Central memory CD4-positive, alpha-beta T cell (primary cell): ENCODE measurements at places on chromosomes 3 and 15.

DNA sequence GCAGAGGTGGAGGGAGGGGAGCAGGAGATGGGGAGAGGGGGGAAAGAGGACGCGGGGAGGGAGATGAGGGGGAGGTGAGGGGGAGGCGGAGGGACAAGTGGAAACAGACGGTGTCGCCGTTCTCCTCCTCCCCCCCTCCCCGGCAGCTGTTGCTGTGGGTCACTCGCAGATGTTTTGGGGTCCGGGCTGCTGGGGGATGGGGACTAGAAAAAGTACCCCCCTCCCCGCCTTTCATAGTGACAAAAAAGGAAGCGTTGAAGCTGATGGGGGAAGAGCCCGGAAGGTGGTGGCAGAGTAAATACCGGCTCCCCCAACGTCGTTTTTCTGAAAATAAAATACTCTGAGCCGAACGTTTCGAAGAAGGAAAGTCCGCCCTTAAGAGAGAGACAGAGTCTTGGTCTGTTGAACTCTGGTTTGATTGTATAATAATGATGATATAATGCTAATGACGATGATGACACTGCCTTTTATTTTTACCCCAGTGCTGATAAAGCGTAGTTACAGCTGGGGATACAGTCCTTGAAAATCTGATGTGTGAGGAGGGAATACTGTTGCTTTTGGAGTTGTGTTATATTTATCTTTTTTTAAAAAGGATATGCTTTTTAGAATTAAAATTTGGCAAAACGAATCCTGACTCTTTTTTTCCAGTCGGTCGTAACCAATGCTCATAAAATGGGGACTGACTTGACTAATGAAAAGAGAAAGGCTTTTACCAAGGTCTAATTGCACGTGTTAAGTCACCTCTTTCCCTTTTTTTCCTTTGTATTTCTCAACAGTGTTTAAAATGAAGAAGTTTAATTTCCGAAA lies 993 bp downstream of the STXBP5L start:
- no peak for DNase-seq

DNA sequence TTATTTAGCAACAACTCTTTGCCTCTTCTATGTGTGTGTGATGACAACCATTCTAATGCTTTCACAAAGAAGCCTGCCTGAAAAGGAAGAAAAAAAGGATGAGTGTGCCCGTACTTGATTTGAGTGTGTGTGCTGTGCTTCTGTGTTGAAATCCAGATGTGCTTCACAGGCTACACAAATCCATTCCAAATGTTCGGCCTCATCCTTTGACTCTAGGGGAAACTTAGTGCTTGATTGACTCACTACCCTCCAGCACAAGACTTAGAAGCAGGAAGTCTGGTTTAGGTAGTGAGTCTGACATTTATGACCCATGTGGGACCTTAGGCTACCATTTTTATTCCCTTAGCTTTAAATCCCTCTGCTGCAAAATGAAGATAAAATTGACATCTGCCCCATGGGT lies 108.8 kb upstream of the PLAAT1 start:
- DNase-seq = no peak

DNA sequence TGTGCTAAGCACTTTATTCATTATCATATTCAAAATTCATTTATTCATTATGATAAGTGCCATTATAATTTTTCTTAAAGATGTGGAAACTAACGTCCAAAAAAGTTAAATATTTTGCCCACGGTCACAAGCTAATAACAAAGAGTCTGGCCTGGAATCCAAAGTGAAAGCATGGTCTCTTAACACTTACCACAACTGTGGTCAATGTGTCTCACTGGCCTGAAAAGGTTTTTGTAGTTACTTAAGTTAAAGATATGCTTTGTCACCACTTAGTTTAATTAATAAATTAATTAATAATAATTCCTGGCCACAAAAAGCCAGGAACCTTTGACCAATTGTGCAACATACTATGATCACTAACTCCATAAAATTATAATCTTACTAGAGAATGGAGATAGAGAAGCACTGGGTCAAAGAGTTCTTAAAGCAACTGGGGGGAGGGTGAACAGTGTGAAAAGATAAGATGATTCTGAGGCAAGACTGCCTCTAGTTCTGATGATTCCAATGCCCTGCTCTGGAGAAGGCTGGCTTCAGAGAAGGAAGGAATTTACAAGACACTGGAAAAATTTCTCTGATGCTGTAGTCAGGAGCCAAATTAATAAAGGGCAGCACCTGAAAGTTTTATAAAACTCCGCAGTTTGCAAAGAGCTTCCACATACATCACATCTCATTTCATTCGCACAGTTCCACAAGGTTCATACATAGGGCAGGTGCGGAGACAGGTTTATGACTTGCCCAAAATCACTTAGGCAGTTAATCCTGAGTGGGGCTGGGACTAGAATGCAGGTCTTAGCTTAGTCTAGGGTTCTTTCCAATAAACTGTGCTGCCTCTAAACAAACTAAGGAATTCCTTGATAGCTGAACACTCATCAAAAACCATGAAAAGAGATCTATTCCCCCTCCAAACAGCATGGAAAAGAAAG lies 32.5 kb downstream of the NPTN start:
- DNase-seq = no peak

DNA sequence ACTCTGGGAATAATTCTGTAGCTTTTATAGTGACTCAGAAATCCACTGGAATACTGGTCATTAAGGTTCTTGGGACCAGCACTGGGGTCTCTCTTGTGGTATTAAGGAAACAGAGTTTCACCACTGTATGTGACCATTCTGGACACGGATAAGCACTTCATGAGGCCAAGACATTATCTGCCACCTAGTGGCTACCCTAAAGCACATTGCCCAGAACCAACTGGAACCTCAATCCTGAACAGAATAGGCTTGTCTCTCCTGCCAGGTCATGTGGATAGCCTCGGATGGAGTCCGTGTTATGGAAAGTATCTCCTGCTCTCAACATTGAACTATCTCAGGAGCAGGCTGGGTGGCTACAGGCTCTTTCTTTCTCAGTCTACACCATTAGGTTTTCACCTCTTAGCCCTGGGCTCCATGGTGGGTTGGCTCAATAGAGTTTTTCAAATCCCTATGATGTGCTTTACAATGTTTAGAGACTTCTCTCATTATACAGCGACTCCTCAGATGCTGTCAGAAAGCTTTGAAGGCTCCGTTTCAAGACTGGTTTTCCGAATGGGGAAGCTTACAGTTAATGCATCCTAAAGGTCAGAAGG lies 167.6 kb upstream of the ST8SIA2 start:
- no peak for DNase-seq

DNA sequence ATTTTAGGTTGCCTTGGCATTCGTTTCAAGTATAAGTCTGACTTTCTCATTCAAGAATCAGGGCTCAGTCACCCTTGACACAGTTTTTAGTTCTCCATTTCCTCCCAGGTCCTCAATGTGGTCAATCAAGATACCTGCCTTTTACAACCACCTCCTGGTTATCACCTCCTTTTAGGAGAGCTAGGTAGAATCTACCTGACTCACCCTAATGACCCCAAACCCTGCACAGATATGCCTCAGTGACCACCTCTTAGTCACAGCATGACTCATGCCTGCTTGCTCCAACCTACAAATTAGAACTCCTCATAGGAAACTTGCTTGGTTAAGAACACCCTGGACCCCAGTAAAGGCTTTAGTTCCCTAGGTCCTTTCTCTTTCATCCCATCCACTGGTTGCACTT lies 22.5 kb downstream of the DMXL2 start:
- no peak for DNase-seq

GRCh38 chr3:186214670-186215069 lies 105.8 kb upstream of the ETV5 start:
- no peak for DNase-seq

DNA sequence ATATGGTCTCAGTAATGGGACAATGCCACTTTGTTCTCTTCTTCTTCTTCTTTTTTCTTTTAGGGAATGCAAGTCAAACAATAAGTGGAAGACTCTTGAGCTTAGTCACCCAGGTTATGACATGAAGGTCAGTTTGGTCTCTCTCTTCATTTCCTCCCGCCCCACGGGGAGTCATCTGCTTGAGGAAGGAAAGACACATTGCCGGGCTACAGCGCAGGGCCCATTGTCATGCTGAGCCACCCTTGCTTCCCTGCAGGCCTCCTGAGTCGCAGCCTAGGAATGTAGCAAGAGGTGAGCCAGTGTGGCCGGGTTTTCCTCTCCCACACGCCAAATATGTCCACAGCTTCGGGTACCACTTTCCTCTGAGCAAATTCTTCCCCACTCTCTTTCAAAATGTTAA lies 47.6 kb downstream of the RAP2B start:
- no peak for DNase-seq

DNA sequence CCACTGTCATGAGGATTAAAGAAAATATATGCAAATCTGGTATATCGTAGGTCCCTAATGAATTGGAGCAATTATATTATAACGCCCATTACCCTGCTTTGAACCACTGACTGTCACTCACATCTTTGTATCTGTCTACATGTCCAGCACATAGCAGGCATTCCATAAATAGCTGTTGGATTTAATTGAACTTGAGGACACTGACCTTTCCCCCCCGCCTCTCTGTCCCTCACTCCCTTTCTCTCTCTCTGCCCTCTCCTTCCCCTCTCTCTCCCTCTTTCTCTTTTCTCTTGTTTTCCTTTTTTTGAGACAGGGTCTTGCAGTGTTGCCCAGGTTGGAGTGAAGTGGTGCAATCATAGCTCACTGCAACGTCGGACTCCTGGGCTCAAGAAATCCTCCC lies 233.0 kb downstream of the CD47 start:
- no peak for DNase-seq

GRCh38 chr15:63604281-63604680 lies 7.1 kb downstream of the FBXL22 start:
- no peak for DNase-seq

DNA sequence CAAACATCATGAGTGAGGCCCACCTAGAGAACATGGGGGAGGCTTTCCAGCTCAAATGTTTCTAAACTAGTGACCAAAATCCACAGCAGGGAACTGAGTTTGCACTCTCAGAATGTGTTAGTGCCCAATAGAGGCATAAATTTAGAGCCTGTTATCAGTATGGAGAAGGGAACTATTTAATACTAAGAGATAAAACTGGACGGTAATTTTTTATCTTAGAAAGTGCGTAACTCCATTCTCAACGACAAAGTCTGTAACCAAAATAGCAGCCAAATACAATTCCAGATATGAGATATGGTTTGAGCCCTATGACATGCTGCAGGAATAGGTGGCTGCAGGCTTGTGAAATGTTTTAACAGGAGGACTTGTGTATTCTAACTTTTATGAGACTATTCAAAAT lies 3.5 kb downstream of the B3GALNT1 start:
- no peak for DNase-seq

DNA sequence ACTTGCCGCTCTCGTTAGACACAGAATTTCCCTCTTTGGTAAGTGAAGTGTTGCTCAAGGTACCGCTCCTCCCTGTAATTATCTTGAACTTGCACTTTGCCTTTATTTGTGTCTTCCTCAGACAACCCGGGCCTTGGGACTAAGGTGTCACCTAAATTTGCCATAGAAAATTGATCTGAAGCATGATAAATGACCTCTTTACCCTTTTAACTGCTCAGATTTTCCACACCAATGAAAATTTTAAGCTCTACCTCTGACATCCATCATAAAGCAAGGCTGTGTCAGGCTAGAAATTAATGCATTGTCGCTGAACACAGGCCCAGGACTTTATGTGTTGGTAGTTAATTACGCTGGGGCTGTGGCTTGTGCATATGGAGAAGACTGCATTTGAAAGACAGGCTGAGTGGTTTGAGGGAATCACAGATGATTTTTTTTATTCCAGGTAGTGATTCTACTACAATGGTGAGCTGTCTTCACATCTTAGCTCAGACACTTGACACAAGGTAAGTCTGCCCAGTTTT lies 199.6 kb upstream of the CHRM5 start:
- no peak for DNase-seq

- DNase-seq = peak; percentile 28
These were observed at the start of gene PLCD1 for GRCh38 chr3:38029400-38030125. TSS of gene PLCD1 (minus strand) at chr3:38029642. CDS start at chr3:38029539, 103 bp downstream.

DNA sequence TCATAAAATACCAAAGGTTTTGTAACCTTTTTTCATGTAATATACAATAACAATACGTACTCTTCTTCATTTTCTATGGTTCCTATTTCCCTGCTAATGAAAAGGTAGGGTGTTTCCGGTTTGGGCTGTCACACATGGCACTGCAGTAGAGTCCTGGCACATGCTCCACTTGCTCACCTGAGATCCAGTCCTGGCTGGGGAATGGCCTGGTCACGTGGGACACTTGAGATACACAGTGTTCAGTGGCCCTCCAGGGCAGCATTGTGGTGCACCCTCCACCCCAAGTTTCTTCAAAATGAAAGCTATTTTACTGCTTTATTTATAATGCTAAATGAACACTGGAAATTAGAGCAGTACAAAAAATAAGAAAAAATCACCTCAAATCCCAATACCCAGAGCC lies 23.2 kb downstream of the MRPS25 start:
- no peak for DNase-seq

DNA sequence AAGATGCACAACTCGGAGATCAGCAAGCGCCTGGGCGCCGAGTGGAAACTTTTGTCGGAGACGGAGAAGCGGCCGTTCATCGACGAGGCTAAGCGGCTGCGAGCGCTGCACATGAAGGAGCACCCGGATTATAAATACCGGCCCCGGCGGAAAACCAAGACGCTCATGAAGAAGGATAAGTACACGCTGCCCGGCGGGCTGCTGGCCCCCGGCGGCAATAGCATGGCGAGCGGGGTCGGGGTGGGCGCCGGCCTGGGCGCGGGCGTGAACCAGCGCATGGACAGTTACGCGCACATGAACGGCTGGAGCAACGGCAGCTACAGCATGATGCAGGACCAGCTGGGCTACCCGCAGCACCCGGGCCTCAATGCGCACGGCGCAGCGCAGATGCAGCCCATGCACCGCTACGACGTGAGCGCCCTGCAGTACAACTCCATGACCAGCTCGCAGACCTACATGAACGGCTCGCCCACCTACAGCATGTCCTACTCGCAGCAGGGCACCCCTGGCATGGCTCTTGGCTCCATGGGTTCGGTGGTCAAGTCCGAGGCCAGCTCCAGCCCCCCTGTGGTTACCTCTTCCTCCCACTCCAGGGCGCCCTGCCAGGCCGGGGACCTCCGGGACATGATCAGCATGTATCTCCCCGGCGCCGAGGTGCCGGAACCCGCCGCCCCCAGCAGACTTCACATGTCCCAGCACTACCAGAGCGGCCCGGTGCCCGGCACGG lies 991 bp downstream of the SOX2 start:
- no peak for DNase-seq

- no peak for DNase-seq
These were observed 120.4 kb downstream of the LPP start for GRCh38 chr3:188274249-188274915.
